Fibroblast of lung (primary cell): ENCODE measurements at places on chromosomes 12 and 14.

DNA sequence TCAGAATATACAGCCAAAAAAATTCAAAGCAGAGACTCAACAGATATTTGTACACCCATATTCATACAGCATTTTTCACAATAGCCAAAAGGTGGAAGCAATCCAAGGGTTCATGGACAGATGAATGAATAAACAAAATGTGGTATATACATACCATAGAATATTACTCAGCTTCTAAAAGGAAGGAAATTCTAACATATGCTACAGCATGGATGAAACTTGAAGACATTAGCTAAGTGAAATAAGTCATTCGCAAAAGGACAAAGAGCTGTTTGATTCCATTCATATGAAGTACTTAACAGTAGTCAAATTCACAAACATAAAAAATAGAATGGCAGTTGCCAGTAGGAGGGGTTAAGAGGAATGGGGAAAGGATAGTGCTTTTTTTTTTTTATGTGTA, 91.8 kb upstream of the ARID2 start:
- no peaks in the 10 kb centered on the region for H3K27me3 ChIP-seq
- H3K27ac ChIP-seq, result no peak overlapping the region
- DNase-seq, result peak; percentile 75
- no peak overlapping the region for H3K4me3 ChIP-seq

GRCh38 chr12:105538880-105539279, 208.4 kb downstream of the C12orf75 start:
- no peaks in the 10 kb centered on the region for H3K4me1 ChIP-seq
- peak; percentile 54 for DNase-seq
- no peak overlapping the region for H3K4me3 ChIP-seq
- no peaks in the 10 kb centered on the region for H3K36me3 ChIP-seq

DNA sequence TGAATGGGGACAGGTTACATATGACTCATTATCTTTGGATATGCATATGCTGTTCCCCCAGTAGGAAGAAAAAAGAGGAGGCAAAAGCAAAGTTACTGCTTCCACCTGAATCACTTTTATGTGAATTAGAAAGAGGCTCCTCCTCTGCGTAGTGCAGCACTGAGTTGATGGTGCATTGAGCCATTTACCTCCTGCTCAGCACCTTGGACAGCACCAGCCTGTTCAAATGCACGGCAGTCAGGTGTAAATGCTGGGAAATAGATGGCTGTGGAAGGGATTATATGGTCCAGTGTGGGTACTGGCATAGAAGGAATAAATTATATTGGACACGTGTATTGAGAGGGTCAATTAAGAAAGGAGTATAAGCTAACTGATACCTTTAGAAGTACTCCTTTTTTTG, 541.9 kb upstream of the SEL1L start:
- H3K27ac ChIP-seq, result no peak overlapping the region
- H3K36me3 ChIP-seq, result no peaks in the 10 kb centered on the region
- peak; percentile 2 for DNase-seq
- no peak overlapping the region for H3K4me3 ChIP-seq
- no peaks in the 10 kb centered on the region for H3K27me3 ChIP-seq
- H3K4me1 ChIP-seq, result no peaks in the 10 kb centered on the region

DNA sequence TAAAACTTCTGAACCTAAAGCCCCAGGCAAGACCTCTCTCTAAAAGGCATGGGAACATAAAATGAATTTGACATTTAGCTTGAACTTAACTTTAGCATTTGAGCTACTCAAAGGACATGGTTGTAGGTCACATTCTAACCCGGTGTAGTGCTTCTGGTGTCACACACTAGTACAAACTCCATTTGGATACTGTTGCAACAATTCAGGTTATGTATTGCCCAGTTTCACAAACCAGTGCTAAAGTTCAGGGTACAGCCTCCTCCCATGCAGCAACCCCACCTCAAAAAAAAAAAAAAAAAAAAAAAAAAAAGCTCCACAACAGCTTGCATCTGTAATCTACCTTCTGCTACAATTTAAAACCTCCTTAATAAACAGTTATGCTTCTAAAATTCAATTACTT, 7.8 kb downstream of the PPTC7 start:
- no peak overlapping the region for H3K27ac ChIP-seq
- H3K4me3 ChIP-seq, result no peak overlapping the region
- H3K4me1 ChIP-seq, result peaks cover 8% of the 10 kb centered on the region
- no peaks in the 10 kb centered on the region for H3K36me3 ChIP-seq

DNA sequence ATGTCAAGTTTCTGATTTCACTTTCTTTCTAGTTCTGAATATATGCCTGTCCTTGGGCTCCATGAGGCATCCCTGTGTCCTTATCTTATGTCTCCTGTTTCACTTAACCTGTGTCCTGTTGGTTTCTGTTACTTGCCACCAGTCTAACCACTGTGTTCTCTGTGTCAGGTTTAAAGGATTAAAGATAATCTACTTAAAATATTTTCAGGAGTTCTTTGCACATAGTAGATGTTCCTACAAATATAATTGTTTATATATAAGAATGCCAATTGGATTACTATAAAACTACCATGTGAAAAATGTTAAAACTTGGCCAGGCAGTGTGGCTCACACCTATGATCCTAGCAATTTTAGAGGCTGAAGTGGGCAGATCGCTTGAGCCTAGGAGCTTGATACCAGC, 406.4 kb downstream of the CCER1 start:
- no peak overlapping the region for H3K27ac ChIP-seq
- H3K4me1 ChIP-seq, result no peaks in the 10 kb centered on the region
- no peaks in the 10 kb centered on the region for H3K27me3 ChIP-seq
- DNase-seq, result no peak
- H3K4me3 ChIP-seq, result no peak overlapping the region

GRCh38 chr12:121376754-121377697, 22.9 kb upstream of the RNF34 start:
- no peaks in the 10 kb centered on the region for H3K27me3 ChIP-seq
- no peak overlapping the region for H3K4me3 ChIP-seq
- no peak for DNase-seq

DNA sequence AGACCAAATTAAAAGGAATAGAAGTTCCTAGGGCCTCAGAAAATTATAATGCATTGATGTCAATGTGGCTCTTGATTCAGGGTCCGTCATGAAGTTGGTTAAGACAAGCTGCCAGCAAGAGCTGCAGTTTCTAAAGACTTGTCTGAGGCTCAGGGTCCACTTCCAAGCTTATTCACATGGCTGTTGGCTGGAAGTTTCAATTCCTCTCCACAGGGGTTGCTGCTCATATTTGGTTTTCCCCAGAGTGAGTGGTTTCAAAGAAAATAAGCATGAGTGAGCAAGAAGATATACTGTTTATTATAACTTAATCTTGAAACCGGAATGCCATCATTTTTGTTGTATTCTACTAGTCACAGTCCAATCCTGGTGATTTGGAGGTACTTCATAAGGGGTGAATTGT, 1247.4 kb downstream of the LRFN5 start:
- DNase-seq, result no peak
- no peak overlapping the region for H3K4me3 ChIP-seq
- no peaks in the 10 kb centered on the region for H3K36me3 ChIP-seq
- no peaks in the 10 kb centered on the region for H3K27me3 ChIP-seq
- no peak overlapping the region for H3K27ac ChIP-seq

DNA sequence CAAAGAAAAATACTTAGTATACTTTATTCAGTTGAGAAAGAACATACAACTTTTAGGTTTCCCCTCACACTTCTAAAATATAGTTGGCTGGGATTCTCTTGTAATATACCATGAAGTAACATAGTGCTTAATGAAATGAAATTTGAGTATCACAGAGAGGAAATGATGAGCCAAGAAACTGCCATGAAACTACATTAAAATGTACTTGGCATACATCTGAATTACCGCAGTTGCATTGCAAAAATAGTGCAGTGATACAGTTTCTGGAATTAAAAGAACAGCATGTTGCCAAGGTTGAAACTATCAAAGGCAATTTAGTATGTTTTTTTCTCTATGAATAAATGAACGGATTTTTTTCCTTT, 389.2 kb downstream of the TMEM117 start:
- H3K36me3 ChIP-seq, result no peaks in the 10 kb centered on the region
- no peak overlapping the region for H3K4me3 ChIP-seq
- H3K27me3 ChIP-seq, result no peaks in the 10 kb centered on the region
- peak; percentile 68 for DNase-seq
- H3K27ac ChIP-seq, result no peak overlapping the region

- H3K36me3 ChIP-seq, result no peaks in the 10 kb centered on the region
- H3K27me3 ChIP-seq, result no peaks in the 10 kb centered on the region
- DNase-seq, result no peak
- no peak overlapping the region for H3K4me3 ChIP-seq
Measured at GRCh38 chr12:117408161-117408791, 46.9 kb upstream of the NOS1 start.

DNA sequence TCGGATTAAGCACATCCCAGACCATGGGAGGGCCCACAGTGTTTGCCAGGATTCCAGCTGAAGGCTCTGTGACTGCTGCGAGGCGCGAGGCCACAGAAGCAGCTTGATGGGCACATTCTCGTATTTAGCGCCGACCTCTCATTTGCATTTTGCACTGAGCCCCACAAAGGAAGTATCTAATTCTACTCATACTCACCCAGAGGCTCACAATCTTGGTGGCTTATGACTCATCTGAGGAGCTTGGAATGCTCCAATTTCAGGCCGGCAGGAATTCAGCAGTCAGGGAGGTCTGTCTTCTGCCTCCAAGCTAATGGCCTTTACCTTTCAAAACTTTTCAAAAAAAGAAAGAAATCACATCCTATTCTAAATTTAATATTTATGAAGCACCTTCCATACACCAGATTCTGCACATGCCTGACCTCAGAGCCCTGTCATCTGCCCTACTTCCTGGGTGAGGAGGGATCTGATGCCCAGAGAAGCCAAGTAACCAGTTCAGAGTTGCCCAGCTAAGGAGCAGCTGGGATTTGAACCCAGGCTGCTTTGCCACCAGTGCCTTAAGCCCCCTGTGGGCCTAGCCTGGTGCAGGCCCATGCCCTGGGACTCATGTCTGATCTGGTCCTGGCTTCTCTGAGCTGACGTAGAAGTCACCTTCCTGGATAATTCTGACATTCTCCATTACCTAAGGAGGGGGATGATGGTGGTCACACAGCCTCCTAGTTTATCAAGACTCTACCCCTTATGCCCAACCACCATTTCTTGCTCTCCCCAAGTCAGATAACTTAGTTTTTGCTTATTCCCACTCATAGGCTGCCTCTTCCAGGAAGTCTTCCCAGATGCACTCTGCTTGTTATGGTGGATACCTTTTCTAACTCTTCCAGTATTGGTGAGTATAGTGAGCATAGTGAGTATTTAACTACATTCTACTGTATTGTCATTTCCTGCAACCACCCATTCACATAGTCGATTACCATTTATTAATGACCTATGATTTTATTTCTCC, 198.9 kb downstream of the RBM19 start:
- no peak overlapping the region for H3K27ac ChIP-seq

GRCh38 chr12:116200812-116201211, 76.7 kb downstream of the MED13L start:
- H3K27me3 ChIP-seq, result no peaks in the 10 kb centered on the region
- peak; percentile 30 for DNase-seq
- H3K27ac ChIP-seq, result no peak overlapping the region
- no peak overlapping the region for H3K4me3 ChIP-seq
- H3K4me1 ChIP-seq, result peaks cover 4% of the 10 kb centered on the region

DNA sequence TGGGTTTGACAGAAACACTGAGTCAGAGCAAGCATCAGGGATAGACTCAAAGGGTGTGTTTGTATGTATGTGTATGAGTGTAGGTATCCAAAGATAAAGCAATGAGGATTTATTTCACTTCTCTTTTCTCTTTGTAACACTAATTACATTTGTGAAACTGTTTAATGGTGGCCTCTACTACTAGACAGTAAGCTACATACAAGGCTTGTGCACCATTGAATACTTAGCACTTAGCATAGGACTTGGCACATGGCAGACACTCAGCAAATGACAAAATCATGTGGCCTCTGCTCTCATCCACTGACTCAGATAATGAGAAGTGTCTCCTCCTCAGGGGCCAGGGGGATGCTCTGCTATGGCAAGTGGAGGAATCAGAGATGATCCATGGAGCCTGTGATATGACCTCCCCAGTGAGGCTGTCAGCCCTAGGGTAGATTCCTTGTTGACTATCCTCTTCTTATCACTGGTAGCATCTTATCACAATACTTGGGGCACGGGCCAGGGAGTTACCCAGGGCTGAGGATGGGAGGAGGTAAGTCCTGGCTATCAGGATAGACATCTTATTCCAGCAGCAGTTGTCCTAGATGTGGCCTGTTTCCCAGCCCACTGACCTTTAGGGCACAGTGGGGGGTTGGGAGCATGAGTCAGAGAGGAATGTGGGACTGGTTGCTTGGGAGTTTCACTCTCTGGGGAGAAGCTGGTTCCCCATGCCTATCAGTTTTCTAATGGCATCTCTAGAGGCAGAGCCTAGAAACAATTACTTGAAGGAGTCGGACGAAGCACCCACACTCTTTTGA, 71.2 kb upstream of the HOXC13 start:
- no peaks in the 10 kb centered on the region for H3K27me3 ChIP-seq
- no peaks in the 10 kb centered on the region for H3K36me3 ChIP-seq
- no peak overlapping the region for H3K27ac ChIP-seq
- no peaks in the 10 kb centered on the region for H3K4me1 ChIP-seq
- no peak overlapping the region for H3K4me3 ChIP-seq

DNA sequence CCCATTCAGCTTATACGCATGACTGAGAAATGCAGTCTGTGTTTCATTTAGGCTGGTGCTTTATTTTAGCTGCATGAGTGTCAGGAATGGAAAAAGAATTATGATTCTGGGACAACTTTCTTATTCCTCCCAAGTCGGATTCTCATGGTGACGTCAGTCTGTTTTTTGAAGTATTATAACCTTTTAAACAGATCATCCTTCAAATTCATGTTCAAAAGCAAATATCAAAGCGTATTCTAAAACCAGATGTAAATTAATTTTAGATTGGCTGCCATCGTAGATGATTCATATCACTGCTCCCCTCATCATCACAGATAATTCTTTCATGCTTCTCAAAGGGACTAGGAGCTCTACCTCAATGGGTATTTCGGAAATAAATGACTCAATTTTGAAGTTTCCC, 15.0 kb downstream of the FNTB start:
- no peaks in the 10 kb centered on the region for H3K27me3 ChIP-seq
- no peak for DNase-seq
- H3K4me1 ChIP-seq, result peaks cover 6% of the 10 kb centered on the region
- no peak overlapping the region for H3K27ac ChIP-seq
- H3K36me3 ChIP-seq, result no peaks in the 10 kb centered on the region
